Activated CD4-positive, alpha-beta T cell treated with anti-CD3 and anti-CD28 coated beads, Interleukin-2, amount 50 U/mL, for 4 hours (primary cell): ENCODE measurements at places on chromosomes 3 and 15.

DNA sequence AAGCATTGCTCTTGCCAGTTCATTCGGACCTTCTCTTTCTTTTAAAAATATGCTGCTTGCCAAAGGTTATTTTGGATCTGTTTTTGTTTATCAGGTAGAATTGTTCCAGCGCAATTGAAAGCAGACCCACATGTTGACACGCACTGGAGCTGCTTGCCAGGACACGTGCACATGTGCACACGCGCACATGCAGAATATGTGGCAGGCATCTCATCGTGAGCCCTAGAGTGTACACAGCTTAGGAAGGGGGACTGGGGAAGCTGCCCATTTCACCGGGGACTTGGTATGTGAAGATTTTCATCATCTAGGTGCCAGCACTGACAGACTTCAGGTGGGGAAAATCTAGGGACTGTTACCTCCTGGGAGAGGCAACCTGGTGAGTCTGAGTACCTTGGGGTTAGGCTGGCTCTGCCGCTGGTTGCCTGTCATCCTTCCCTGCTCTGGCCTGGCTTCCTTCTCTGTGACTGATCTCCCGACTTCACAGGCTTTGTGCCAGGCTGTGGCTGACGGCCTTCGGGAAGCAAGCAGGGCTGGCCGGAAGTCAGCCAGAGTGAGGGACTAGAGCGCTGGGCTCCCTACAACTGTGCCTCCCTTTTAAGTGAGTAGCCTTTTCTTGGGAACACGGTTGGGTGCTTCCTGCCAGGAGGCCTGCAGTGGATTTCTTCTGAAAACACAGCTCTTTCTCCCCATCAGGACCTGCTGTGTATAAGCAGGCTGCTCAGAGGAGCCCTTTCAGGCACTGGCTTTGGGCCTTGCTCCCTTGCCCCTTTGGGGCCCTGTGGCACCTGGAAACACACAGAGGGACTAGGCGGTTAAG is 129.3 kb downstream of the EEFSEC start:
- no peak for DNase-seq

DNA sequence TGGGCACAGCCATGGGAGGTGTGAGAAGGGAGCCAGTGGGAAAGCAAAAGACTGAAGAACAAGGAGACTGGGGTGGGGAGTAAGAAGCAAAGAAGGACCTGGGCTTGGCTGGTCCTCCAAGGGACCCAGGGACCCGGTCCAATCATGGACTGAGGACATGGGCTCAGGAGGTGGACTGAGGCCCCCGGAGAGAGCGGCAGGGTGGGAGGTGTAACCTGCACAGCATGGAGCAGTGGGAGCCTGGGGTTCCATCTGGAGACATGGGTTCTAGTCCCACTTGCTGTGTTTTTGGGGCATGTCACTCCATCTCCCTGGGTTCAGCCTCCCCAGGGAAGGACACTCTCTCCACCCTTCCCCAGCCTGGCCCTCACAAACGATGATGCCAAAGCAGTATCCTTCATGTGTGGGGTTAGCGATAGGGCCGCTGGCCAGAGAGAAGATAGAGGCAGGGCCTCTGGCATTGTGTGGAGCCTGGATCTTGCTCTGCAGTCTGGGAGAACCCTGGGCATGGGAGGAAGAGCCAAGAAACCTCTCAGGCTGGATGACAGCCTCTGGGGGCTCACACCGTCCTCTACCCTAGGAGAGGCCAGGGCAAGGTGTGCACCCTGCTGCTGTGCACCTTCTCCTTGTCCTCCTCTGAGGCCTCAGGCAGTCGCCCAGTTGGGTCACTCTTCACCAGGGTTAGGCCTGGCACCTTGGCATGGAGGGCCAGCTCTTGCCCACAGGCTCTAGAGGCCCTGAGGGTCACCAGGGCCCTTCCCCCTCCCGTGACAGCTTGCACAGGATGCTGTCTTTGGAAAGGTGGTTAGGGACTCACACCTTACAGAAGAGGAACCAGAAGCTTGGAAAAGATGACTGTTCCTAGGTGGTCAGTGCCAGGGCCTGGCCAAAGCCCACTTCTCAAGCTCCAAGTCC is 26.0 kb downstream of the FBXW12 start:
- DNase-seq, result no peak

DNA sequence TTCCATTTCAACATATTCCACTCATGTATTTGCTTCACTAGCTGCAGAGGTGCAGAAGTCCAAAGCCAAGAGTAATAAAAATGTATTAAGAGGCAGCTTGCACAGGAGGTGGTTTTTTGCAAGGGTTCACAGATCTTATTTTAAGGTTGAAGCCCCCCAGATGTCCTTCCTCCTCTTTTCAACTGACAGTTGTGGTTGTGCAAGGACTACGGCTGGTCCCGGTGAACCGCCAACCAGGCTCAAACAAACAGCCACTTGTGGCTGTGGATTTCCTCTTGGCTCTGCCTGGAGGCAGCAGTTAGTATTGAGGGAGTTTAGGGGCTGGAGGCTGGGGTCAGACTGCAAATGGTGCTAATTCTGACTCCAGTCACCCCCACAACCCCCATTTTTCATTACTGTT is 240.7 kb upstream of the TBC1D5 start:
- no peak for DNase-seq

- DNase-seq, result no peak
Measured at GRCh38 chr3:191331388-191331787, 1.1 kb upstream of the UTS2B start.

GRCh38 chr3:37653466-37653865 is 208.2 kb upstream of the CTDSPL start:
- no peak for DNase-seq

DNA sequence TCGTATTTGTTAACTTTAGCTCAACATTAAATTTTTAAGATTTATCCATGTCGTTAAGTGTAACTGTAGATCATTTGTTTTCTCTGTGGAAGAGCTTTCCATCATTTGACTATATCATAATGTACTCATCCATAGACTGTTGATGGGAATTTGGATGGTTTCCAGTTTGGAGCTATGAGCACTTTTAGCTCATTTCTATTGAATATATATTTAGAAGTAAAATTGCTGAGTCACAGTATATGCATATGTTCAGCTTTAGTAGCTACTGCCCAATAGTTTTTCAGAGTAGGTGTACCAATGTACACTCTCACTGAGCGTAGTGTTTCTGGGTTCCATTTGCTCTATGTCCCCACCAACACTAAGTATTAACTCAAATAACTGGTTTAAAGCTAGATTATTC is 263.0 kb downstream of the ULK4 start:
- DNase-seq, result no peak

- no peak for DNase-seq
Measured at GRCh38 chr3:52195823-52196331, 2.1 kb upstream of the ALAS1 start.

- no peak for DNase-seq
Measured at GRCh38 chr15:89105147-89105546, 16.9 kb downstream of the ABHD2 start.

- no peak for DNase-seq
Measured at GRCh38 chr3:111173328-111173900, 101.8 kb downstream of the NECTIN3 start.

GRCh38 chr15:48939648-48940047 is 24.1 kb downstream of the SHC4 start:
- DNase-seq, result no peak

- no peak for DNase-seq
Measured at GRCh38 chr3:38121451-38121831, 15.5 kb downstream of the ACAA1 start.

- DNase-seq, result no peak
Measured at GRCh38 chr15:101490408-101490891, 943 bp upstream of the PCSK6 start.

DNA sequence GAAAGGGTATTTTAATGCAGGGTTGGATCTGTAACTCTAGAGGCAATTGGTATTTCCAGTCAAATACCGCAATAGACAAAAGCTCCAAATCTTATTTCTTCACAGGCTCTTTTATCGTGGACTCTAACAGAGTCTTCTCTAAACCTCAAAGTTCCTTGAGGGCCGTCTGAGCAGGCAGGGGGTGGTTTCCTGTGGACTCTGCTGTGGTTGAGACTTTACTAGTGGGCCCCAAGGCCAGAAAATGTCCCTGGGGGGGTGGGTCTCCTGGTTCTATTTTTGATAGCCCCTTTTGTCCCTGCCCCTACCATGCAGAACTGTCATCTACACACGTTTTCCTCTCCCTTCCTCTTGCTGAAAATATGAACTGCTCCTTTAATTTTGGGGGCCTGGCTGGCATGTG is 80.1 kb downstream of the ASB7 start:
- DNase-seq, result no peak

- DNase-seq, result no peak
Measured at GRCh38 chr3:186985661-186986364, 55.5 kb downstream of the ST6GAL1 start.
